Fibroblast of skin of right biceps (primary cell): ENCODE measurements at places on chromosomes 13 and 19.
A peak's percentile ranks its signal among the peaks of the same experiment; 100 is the strongest.

DNA sequence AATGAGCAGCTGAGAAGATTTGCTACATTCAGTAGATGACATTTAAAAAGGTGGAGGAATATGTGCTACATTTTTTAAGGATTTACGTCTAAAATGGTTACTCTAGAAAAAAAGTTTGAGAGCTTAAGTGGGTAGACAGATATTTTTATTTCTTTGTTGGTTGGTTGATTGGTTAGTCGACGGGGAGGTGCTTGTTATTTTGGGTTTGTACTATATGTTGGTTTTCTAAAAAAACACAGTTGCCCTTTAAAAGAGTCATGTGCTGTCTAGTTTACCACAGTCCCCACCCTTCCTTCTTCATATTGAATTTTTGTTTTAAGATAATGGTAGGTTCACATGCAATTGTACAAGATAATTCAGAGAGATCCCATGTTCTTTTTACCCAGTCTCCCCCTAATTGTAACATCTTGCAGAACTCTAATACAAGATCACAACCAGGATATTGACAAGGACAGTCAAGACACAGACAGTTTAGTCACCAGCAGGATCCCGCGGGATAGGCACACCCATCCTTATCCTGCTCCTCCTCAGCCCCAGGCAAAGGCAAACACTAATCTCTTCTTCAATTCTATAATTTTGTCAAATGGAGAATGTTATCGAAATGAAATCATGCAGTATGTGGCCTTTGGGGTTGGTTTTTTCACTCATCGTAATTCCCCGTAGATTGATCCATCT lies 171.4 kb downstream of the FOXO1 start:
- DNase-seq, result no peak

DNA sequence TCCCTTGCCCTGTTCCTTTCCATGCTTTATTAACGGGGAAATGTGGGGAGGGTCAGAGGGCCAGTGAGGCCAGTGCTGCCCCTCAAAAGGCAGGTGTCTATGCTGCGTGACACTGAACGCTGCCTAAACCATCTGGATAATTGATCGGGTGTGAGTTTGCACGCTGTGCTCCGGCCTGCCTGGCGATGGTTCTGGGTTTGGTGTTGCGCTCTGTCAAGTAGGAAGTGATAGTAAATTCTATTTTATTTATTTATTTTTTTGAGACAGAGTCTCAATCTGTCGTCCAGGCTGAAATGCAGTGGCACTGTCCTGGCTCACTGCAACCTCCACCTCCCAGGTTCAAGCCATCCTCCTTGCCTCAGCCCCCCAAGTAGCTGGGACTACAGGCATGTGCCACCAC lies 86.5 kb downstream of the ATP11A start:
- no peak for DNase-seq

DNA sequence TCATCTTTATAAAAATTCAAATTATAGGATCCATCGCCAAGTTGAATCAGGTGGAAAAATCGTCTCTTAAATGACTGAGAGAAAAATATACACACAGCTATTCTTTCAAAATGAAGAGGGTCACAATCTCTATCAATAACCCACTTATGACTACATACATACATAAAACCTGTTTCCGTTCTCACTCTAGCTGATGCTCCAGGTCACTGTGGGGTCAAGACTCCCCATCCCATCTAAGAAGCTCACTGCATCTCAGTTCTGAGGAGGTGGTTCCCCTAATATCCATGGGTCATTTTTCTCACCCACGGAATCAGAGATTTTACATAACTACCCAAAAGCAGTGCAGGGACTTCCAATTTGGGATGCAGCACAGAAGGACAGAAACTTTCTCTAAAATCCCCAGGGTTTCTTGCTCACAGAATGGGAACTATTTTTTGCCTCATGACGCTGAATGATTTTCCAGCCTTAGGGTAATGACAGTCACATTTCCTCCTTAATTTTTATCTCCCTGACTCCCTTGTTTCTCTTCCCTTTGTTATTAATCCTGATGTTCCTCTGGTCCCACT lies 56.8 kb downstream of the DOCK9 start:
- DNase-seq, result no peak

DNA sequence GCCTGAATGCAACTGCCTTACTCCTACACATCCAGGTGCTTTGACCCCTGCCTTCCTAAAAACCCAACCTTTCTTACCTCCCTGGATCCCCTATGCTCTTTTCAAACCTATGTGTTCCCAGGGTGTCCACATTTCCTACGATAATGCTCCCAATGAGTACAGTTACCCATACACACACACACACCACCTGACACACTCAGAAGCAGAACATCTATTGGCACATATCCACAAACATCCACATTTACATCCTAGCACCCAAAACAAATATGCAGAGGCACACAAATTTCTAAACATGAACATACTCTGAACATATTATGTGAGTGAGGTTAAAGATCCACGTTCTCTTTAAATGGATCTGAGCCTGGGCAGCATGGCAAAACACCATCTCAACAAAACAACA lies 22.4 kb upstream of the PLAUR start:
- DNase-seq, result no peak

GRCh38 chr13:94319501-94319900 lies 160.0 kb downstream of the DCT start:
- DNase-seq, result no peak

- no peak for DNase-seq
These were observed 535.2 kb downstream of the LIG4 start for GRCh38 chr13:107680115-107680514.

DNA sequence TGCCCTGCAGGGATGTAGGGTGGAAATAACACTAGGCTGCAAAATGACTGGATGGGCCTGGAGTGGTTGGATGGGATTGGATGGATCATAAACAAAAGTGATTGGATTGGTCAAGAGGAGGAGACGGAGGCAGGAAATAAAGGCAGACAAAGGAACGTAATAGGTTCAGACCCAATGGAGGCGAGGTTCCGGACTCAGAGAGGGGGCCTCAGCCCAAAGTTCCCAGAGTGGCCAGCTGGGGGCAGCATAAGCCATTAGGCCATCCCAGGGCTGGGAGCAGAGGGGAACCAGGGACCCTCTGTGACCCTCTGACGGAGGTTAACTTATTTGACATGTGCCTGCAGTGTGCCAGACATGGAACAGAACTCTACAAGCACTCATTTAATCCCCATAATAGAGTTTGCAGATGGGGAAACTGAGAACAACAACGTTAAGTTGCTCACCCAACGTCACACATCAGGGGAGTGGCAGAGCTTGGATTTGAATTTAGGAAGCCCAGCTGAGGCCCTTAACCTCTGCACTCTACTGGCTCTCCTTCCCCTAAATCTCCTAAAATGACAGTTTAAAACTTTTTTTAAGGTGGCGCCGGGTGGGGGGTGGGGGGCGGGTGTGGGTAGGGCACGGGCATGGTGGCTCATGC lies 15.3 kb upstream of the MAP1S start:
- peak; percentile 38 for DNase-seq

GRCh38 chr13:59343132-59343531 lies 820.6 kb downstream of the DIAPH3 start:
- no peak for DNase-seq

GRCh38 chr13:114111577-114111976 lies 20.8 kb downstream of the RASA3 start:
- DNase-seq, result peak; percentile 66

DNA sequence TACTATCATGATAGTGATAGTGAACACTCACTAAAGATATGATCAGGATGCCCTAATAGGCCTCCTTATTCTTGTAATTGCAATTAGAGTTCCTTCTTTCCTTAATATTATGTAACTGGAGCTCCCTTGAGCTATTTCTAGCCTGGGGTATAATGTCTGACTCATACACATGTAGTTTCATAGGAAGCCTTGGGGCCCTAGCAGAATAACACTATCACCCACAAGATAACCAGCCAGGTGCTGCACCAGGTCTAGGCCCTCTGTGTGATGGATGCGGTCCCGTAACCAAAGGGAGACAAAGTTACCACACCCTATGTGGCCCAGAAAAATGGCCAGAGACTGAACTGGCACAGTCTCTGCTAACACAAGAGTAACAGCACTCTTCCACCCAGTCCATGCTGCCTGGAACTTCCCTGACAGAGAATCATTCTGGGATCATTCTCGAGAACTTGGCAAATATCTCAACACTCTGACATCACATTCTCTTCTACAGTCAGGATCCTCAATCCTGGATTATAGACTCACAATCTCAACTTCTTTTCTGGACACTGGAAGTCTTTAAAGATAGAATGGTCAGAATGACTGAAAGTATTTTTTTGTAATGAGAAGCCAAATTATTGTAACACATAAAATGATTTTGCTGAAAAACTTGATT lies 32.6 kb upstream of the IGFL4 start:
- no peak for DNase-seq
